Stimulated activated CD8-positive, alpha-beta memory T cell treated with anti-CD3 and anti-CD28 coated beads, Interleukin-4, amount 100 ng/mL, for 24 hours (primary cell): ENCODE measurements at places on chromosomes 12 and 14.

GRCh38 chr12:50452795-50453194, 52.0 kb upstream of the DIP2B start:
- no peak for DNase-seq

- no peak for DNase-seq
These were observed 947.4 kb downstream of the LRFN5 start for GRCh38 chr14:42554091-42554490.

DNA sequence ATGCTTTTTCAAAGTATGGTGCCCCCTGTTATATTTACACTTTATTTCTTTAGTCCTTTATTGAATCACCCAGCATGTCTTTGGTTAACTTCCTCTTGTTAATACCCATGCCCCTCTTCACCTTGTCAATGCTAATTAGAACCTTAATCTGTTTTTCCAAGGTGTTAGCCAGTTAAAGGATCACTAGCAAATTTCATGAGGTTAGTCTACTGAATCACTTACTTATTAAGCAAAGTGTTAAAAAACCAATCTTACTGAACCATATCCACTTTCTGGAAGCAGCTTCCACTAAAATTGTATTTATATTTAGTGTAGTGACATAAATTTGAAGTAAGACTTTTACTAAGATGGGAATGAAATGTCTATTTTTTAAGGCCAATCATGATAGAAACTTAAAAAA, 27.9 kb downstream of the TAOK3 start:
- no peak for DNase-seq

DNA sequence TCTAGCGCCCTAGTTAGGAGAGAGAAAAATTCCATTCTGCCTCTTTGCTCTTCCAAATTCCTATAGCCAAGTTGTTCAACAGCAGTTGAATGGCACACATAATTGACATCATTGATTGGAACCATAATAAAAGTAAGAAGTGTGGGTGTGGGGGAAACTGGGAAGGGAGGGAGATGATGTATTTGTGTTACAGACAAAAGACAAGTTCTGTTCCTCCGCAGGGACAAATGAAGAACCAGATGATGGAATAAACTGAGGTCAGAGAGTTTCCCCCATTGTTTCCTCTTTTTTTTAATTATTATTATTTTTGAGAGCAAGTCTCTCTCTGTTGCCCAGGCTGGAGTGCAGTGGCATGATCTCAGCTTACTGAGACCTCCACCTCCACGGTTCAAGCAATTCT, 34.9 kb downstream of the GDF11 start:
- no peak for DNase-seq

- no peak for DNase-seq
These were observed 81.4 kb upstream of the KRAS start for GRCh38 chr12:25332143-25332542.

DNA sequence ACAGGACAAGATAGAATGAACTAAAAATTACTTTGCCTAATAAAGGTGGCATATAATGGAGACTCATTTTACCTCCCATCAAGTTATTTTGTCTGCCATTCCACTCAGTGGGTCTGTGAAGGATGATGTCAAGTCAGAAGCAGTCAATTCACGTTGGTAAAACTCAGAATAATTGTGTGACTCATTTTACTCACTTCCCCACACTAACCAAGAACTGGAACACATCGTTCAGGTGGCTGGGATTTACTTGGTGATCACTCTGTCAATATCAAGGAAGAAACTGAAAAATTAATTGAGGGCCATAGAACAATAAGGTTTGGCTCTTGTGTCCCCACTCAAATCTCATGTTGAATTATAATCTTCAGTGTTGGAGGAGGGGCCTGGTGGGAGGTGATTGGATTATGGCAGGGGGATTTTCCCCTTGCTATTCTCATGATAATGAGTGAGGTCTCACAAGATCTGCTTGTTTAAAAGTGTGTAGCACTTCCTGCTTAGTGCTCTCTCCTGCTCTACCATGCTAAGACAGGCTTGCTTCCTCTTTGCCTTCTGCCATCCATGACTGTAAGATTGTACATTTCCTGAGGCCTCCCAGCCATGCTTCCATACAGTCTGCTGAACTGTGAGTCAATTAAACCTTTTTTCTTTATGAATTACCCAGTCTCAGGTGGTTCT, 35.7 kb upstream of the GTF2A1 start:
- no peak for DNase-seq

GRCh38 chr12:92854344-92854743, 74.8 kb downstream of the EEA1 start:
- no peak for DNase-seq

- DNase-seq = no peak
These were observed 2.6 kb downstream of the TMEM132D start for GRCh38 chr12:129901254-129901653.

DNA sequence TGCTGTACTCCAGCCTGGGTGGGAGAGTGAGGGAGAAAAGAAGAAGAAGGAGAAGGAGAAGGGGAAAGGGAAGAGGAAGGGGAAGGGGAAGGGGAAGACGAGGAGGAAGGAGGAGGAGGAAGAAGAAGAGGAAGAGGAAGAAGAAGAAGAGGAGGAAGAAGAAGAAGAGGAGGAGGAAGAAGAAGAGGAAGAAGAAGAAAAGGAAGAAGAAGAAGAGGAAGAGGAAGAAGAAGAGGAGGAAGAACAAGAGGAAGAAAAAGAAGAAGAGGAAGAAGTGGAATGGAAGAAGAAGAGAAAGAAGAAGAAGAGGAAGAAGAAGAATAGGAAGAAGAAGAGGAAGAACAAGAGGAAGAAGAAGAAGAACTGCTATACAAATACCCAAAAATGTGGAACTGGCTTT, 507.4 kb upstream of the TMPO start:
- DNase-seq = no peak

- no peak for DNase-seq
These were observed 67.4 kb upstream of the POC1B start for GRCh38 chr12:89593233-89593632.

DNA sequence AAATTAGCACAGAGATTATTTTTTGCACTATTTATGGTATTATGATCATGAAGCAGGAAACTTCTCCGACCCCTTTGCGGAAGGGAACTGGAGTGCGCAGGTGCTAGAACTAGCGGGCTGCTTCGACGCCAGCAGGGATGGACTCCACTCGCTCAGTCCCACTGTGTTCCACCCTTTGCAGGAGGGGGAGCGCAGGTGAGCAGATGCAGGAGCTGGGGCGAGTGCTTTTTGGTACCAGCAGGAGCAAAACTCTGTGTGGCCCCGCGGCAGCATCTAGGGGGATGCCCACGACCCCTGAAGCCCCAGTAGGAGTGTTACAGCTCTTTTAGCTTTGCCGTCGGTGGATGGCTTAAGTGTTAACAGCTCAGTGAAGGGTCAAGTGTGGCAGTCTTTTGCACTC, 113.9 kb downstream of the TMEM132D start:
- DNase-seq = no peak

GRCh38 chr14:50380455-50380854, 16.2 kb downstream of the CDKL1 start:
- DNase-seq = no peak

- DNase-seq = no peak
These were observed 217.6 kb downstream of the TTC8 start for GRCh38 chr14:89042021-89042420.

DNA sequence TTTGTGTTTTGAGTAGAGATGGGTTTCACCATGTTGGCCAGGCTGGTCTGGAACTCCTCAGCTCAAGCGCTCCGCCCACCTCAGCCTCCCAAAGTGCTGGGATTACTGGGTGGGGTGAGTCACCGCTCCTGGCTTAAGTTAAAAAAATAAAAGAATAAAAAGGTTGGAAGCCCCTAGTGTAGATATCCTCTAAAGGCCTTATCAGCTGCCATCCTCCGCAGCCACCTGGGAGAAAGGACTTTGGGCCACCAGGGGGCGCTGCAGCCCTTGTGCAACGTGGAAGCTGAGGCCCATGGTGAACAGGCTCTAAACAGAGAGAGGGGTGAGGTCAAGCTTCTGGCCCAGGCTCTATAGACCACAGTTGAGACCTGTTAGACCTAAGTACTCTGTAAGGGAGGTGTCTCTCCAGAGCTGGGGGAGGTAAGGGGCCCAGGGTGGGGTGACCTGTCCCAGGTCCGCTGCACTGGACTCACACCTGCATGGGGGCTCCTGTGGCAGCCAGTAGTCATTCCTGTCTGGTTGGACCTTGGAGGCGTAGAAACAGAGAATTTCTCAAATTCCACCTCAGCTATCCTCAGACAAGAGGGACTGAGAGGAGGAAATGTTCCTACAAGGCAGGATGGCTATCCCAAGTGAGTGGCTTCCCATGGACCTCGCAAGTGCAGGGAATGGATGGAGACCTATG, 14.0 kb upstream of the RACGAP1 start:
- DNase-seq = peak; percentile 82

- DNase-seq = no peak
These were observed 25.1 kb upstream of the BTBD6 start for GRCh38 chr14:105223260-105223659.

- no peak for DNase-seq
These were observed 794.3 kb upstream of the NOVA1 start for GRCh38 chr14:27392153-27392552.

DNA sequence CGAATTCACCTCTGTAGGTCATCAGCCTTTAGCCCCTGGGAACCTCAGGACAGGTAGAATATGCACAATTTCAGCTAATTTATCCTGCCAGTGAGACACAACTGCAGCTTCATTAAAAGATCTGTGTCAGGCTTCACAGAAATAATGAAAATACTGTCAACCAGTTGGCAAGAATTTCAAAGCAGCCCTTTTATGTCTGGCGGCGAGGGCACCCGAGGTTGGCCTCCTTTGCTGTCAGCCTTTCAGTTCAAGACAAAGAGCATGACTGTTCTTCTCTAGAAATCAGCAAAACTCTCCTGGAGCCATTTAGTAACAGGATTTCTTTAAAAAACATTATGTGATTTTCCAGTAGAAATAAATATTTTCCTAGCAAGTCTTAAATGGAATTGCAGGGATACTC, 75.9 kb downstream of the BBS10 start:
- DNase-seq = no peak

DNA sequence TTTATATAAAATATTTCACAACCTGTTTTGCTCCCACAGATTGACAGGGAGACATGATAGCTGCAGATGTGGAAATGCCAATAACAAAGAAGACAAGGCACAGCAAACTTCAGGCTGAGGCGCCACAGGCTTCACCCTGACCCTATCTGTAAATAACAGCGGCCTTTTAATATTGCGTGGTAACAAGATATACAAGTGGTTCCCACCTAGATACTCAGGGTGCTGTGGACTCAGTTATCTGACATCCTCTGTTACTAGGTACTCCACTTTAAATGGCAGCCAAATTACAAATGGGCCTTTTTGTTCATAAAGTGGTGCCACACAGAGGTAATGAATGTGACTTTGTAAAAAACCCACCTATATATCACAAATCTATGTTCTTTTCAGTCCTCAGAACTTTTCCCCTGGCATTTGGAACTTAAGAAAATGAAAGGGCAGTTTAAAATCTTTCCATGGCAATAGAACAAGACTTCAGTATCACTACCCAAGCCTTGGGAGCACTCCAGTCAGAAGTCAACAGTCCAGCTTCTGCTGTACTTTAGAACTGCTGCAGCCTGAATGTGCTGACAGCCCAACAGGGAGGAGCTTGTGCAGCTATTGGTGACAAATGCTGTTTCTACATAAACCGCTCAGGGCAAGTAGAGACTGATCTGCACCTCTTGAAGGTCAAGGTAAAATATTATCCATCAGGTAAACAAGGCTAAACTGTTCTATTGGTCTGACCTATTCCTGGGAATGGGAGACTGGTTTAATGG, 86.2 kb upstream of the DCD start:
- DNase-seq = no peak

DNA sequence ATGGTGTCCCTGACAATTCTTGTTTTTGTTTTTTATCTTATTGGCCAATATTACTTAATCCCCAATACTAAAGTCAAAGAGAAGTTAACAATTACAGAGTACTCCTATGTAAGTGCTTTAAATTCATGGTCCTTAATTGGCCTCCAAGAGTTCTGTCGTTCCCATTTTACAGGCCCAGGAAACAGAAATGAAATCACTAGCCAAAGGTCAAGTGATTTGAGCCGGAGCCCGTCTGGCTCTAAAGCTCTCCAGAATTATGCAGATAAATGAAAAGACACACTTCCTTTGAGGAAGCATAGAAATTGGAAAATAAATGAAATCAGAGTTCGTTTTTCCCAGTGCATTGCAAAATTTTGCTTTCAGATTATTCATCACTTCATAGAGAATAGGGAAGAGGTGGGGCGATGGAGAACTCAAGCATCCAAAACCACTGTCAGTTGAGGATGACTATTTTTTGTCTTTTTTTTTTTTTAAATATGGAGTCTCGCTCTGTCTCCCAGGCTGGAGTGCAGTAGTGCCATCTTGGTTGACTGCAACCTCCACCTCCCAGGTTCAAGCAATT, 78.5 kb downstream of the MAP1LC3B2 start:
- DNase-seq = no peak

DNA sequence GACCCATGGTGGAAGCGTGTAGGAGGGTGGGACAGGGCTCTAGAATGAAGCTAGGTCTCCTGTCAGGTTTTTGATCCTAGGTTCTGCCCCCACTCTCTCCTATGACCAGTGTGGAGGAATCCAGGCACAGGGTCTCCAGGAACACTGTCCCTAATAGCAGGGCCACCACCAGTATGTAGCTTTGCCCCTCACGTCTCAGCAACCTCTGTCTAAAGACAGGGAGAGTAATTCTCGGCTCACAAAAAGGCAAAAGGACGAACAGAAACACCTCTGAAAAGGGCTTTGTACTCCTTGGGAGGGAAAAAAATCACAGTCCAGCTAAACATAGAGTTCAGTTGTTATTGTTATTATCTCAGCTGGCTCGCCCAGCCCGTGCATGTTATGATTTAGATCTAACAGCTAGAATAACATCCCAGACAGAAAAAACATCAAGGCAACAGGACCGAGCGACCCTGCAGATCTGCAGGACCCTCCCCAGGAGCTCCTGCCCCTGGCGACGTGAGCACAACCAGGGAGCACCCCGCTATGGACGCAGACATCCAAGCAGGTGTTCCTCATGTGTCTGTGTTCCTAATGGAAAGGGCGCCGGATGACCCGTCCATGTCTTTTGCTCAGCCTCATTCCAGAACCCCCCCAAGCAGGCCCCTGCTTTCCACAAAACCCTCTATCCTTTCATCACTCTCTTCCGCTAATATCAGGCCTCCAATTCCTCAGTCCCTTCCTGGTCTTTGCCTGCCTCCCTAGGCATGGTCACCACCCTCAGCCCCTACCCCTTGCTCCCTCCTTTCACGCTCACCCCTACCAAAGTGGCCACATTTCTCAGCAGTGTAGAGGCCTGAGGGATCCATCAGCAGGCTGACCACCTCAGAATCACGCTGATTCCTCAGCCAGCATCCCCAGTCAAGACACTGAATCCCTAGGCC, 14.2 kb upstream of the SLC6A12 start:
- no peak for DNase-seq
